ENCODE measurements at places on chromosomes 3 and 15. TPM values are rescaled to one million over a fixed set of nuclear protein-coding genes. Genes with fewer than 3 reads are reported as not detected.

The GOLGA8R gene
- total RNA-seq: 5.6 TPM

- no peak for DNase-seq
Measured at GRCh38 chr3:88149101-88149508, 654 bp upstream of the C3orf38 start.

- DNase-seq: no peak
Measured at GRCh38 chr3:144259267-144259666, 287.6 kb downstream of the DIPK2A start.

- no peak for DNase-seq
Measured at GRCh38 chr3:9175421-9175820, 74.0 kb downstream of the SRGAP3 start.

- DNase-seq: peak; percentile 36
Measured at GRCh38 chr3:47512416-47513124, 942 bp downstream of the ELP6 start.
